ENCODE measurements at places on chromosomes 12 and 14.

DNA sequence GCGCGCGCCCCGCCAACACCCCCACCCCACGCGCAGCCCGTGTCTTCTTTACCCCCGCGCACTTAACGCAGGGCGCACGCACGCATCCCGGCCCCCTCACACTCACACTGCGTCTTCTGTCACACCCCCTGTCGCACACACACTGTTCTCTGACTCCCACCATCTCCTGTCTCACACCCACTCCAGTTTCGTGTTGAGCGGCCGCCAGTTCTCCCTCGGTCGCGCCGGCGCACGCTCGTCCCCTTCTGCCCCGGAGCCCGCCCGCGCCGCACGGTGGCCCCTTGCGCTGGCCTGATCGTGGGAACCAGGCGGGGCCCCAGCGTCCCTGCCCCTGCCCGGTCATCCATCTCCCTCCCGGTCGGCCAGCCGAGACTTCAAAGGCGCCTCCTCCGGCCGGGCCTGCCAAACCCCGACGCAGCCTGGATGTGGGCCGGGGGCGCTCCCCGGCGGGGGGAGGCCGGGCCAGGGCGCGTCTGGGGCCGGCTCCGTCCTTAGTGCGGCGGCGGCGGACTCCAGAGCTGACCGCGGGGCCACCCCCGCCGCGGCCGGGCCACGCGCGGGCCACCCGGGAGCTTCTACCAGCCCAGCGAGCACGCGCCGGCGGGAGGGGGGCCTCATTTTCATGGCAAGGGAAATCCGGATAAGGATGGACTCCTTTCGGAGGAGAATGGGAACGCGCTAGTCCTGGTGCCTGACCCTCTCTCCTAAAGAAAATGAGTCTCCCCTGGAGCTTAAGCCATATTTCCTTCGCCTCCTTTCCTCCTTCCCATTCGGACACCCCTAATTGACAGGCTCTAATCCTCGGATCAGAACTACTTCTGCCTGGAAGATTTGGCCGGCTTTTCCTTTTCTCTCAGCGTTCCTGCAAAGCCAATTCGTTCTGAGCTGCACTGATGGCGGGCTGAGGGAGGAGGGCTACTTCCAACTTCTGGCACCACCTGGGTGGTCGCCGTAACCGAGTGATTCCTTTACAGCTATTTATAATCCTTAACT is 82.0 kb upstream of the HMGA2 start:
- DNase-seq, result no peak

- no peak for DNase-seq
Measured at GRCh38 chr12:87509237-87509820, 519.9 kb downstream of the C12orf50 start.

DNA sequence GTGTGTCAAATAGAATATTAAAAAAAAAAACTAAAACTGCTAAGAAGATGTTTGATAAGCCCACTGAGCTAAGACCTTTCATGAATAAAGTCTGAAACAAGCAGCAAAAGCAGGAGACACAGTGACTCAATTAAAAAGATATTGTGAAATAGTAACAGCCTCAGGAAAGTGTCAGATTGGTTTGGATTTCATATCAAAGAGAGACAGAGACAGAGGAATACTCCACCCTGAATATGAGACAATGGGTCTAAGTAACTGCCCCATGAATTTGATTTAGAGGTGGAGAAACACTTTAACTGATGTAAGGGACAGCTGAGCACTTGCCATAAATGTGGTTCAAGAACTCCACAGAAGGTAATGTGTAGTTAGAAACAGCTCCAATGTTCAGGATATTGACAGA is 277.9 kb upstream of the FOXG1 start:
- no peak for DNase-seq

- no peak for DNase-seq
Measured at GRCh38 chr14:35822501-35822900, 3.6 kb upstream of the BRMS1L start.

DNA sequence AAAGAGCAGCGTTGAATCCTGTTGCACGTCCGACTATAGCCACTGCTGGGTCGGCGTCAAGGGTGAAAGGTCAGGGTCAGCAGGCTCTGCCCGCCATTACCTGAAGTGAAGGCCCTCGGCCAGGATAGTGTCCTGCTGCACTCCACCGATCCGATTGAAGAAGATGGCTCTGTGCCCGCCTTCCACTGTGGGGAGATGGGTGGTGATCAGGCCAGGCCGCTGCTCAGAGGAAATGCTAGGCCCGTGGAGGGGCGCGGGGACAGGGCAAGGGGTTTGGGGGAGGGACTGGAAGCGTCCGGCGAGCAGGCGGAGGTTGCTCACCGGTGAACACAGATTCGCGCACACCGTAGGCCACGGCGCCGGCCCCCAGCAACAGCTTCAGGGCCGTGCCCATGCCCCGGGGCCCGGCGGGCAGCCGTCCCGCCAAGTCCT is 352 bp downstream of the PHB2 start:
- DNase-seq, result no peak

GRCh38 chr12:62670986-62671720 is 204.5 kb downstream of the MON2 start:
- no peak for DNase-seq

DNA sequence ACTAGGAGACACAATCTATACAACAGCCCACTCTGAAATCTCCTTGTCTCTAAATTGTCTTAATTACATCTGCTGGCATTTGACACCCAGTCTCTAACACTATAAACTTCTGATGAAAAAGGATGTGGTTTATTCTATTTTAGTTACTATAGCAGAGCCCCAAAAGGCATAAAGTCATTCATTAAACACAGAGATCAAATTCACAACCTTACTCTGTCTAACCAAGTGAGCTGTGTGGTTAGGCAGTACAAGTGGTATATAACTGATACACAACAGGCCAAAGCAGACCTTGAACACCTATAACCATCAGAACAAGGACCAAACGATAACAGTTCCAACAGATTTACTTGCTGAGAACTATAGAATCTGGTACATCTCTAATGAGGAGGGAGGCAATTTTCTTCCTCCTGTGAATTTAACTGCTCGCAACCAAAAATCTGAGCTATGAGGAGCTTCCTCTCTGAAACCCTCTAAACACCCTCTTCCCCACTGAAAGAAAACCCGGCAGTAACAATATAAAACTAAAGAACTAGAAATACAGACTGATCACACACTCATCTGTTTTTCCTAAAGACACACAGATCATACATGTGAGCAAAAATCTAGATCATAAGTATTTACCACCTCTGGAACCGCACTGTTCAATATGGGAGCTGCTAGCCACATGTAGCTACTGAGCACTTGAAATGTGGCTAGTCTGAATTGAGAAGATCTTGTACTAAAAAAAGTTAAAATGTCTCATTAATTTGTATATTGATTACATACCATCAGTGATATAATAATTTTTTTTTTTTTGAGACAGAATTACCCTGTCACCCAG is 17.7 kb downstream of the SPPL3 start:
- no peak for DNase-seq
